ENCODE measurements at places on chromosomes 16 and 17.
A peak's percentile ranks its signal among the peaks of the same experiment; 100 is the strongest.

DNA sequence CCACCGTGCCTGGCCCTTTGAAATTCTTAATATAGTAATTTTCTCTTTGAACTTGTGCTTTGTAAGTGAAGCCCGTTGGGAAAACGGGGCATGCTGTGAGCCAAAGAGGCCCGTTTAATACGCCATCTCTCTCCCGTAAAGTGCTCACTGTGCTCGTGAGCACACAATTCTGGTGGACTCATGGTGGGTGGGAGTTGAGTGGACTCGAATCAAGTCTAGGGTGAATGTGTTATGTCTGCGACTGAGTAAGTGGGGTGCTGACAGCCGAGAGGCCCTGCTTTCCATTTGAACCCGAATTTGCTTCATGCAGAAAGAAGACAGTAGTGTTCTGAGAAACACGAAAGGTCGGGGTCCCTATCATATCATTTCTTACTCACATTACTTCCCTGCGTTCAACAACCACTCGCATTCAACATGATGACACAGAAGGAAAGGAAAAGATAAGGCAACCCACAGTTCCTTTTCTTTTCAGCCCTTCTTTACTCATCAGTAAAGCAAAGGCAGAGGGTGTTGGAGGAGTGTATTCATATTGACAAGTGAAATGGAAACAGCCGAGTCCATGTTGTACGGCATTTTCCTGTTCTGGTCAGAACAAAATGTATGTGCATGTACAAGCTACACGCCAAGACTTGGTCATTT is 4.8 kb upstream of the ATP2A3 start:
- DNase-seq = no peak

DNA sequence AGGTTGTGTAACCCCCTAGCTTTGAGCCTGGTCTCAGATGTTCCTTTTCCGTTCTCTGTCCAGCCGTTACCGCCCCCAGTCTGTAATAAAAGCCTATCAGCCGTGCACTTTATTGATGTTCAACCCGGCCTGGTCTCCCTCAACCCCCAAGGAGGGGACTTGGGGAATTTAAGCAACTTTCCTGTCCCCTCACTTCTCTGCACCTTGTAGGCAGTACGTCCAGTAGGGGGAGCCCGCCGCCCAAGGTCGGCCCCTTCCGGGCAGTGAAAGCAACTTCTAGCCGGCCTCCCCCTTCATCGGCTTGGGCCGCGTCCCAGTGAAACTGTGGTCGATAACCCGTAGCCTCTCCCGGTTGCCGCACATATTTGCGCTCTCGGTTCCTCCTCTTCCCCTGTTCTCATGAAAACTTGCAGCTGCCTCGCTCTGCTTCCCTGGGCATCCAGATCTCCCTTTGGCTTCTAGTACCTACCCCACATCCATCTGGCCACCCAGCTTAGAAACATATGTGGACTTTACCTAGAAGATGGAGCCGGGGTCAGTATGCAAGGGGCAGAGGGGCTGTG is 7.9 kb downstream of the PNPO start:
- DNase-seq = peak; percentile 32

DNA sequence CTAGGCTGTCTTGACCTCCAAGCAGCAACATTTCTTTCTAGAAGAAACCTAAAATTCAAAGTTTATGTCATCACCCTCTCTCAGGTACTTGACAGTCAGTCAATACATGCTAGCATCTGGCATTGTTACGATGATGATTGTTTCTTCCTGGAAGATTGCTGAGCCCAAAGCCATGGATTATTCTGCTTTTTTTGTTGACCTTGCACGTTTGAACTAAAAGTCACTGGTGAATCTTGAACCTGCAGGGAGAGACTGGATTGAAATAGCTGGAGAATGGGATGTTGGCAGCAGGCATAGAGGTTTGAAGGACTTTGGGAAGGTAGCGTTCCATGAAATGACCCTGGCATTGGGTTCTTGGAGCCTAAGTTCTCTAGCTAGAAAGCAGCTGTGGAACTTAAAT is 42.9 kb downstream of the SHISA9 start:
- DNase-seq = no peak

- DNase-seq = no peak
Measured at GRCh38 chr16:86355951-86356350, 154.4 kb upstream of the FOXF1 start.

- DNase-seq = no peak
Measured at GRCh38 chr16:3934491-3935181, 54.1 kb upstream of the CREBBP start.

- DNase-seq = no peak
Measured at GRCh38 chr16:79419148-79419547, 181.4 kb downstream of the MAF start.

- no peak for DNase-seq
Measured at GRCh38 chr17:63291258-63291657, 154.8 kb downstream of the CYB561 start.

DNA sequence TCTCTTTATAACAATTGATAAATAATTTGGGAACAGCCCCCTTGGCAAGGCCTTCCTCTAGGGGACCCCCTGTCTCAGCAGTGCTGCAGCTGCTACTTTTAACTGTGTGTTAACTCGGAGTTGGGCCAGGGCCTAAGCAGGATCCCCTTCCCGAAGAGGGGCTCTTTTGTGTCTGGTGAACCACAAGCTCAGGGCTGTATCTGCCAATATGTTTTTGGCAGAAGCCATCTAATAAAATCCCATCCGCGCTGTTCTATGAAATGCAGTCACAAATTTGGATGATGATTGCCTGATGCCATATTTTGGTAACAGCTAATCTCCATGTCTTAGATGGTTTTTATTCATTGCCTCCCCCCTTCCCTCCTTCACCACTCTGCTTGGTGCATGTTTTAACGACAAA is 267.7 kb downstream of the FTO start:
- no peak for DNase-seq

GRCh38 chr16:75081179-75081859 is 35.3 kb downstream of the LDHD start:
- no peak for DNase-seq

- DNase-seq = peak; percentile 64
Measured at GRCh38 chr17:35094902-35095301, 24.8 kb downstream of the RAD51D start.

GRCh38 chr16:80976946-80977345 is 29.7 kb downstream of the CMC2 start:
- DNase-seq = no peak

GRCh38 chr16:53456625-53457024 is 22.4 kb downstream of the RBL2 start:
- no peak for DNase-seq

DNA sequence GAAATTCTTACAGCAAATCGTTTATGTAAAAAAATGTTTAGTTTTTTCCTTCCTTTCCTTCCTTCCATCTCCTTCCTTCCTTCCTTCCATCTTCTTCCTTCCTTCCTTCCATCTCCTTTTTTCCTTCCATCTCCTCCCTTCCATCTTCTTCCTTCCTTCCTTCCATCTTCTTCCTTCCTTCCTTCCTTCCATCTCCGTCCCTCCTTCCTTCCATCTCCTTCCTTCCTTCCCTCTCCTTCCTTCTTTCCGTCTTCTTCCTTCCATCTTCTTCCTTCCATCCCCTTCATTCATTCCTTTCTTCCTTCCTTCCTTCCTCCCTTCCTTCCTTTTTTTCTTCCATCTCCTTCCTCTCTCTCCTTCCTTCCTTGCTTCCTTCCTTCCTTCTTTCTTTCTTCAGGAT is 22.7 kb downstream of the MYOCD start:
- no peak for DNase-seq

- no peak for DNase-seq
Measured at GRCh38 chr16:79437764-79438751, 162.5 kb downstream of the MAF start.

- no peak for DNase-seq
Measured at GRCh38 chr17:75518201-75518600, 1.9 kb downstream of the TSEN54 start.

DNA sequence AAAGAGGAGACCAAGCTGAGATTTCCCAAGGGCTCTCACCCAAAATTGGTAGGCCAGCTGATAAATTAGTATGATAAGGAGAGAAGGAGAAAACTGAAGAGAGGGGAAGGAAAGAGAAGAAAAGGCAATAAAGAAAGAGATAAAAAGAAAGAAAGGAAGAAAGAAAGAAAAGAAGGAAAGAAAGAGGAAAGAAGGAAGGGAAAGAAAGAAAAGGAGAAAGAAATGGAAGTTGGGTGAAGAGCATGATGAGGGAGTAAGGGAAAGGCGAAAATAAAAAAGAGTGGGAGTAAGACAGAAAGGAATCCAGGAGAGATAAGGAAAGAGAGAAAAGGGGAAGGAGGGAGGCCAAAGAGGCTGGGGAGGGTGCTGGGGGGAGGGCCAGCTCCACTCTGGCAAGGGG is 95.4 kb downstream of the MRM1 start:
- no peak for DNase-seq

DNA sequence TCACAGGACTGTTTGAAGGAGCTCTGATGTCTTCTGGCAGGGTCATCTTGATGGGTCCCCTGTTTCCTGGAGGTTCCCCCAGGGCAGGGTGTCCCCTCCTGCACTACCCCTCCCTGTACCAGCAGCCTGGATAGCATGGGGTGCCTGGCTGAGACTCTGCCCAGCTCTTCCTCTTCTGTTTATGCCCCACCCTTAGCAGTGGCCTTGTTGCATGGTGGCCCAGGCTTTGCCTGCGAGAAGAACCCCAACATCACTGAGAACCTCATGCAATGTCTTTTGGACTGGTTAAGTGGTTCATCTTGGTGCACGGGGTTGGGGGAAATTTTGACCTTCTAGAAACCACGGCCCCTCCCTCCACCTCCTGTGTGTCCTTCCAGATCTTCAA is 121.8 kb downstream of the IRX3 start:
- no peak for DNase-seq

- DNase-seq = no peak
Measured at GRCh38 chr17:34435182-34435928, 72.3 kb upstream of the CCL1 start.

GRCh38 chr16:272633-273546 is 2.9 kb downstream of the RGS11 start:
- no peak for DNase-seq

GRCh38 chr16:2472885-2473445 is 1.9 kb downstream of the NTN3 start:
- DNase-seq = no peak

DNA sequence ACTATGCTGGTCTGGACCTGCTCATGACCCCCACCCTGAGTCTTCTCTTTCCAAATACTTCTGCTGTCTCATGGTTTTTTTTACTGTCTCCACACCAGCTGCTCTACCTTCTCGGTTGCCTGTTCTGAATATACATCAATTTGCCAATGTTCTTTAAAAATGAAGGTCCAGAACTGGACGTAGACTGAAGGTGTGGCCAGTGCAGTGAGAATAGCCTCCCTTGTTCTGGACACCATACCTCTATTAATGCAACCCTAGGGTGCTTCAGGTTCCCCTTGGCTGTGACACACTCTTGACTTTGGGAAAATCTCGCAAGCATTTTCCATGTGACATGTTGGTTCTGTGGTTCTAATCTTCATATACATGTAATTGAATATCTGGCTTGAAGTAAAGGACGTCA is 15.3 kb upstream of the IL21R start:
- no peak for DNase-seq

DNA sequence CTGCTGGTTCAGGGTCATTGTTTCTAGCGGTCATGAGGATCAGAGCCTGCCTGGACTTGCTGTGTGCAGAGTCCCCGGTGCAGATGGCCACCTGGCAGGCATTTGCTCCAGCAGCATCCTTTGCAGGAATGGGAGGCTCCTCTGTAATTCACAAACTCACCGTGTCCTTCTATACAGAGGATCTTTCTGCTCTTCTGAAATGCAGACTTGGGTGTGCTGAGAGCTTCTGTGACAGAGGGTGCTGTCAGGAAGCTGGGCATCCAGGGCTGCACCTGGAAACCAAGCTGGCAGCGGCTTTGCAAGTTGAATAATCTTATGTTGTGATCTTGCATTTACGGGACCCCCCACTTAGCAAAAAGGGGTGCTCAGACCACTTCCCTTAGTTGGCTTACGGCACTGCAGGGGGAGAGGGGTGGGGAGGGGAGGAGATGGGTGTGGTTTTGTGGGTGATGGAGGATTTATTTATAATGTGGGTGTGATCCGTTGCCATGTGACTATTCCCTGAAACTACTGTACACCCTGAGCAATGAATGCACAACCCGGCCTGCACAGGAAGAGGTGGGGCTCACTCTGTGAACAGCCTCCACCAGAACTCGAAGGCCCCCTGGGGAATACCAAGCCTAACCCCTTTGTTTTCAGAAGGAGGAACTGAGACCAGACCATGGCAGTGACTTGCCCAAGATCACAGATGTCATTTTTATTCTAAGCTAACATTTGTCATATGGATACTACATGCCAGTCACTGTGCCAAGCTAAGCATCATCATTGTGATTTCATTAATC is 178.3 kb downstream of the PRKCB start:
- no peak for DNase-seq

GRCh38 chr16:66069587-66069986 is 296.9 kb upstream of the CDH5 start:
- DNase-seq = peak; percentile 36

DNA sequence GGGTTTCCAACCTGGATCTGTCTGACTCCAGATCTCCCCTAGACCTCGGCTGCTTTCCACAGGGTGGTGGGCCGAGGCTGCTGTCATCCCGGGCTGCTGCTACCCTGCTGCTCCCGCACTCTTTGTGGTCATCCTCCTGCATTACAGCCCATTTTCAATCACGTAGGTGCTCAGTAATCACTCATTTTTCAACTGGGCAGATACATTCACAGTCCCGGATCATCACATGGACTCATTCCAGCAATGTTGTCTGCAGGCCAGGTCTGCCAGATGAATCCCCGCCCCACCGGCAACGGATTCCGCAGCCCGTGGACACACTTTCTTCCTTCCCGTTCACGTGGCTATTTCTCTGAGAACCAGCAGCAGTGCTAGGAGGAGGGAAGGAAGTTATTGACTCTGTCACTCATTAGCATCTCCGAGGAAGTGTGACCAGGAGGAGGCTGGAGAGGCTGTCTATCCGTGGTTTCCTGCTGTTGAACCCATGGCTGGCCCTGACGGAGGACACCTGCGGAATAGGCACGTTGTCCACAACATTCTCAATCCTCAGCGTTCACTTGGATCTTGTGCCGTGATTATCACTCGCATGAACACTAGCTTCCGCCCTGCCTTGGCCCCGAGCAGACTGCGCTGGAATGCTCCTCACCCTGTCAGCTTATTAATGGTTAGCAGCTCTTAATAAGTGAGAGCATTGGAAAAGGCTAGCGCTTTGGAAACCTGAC is 14.7 kb upstream of the ZCCHC14 start:
- no peak for DNase-seq

- DNase-seq = no peak
Measured at GRCh38 chr16:6375465-6376075, 957.1 kb upstream of the RBFOX1 start.

GRCh38 chr17:2040219-2040827 is 1.5 kb upstream of the OVCA2 start:
- DNase-seq = no peak

- DNase-seq = peak; percentile 62
Measured at GRCh38 chr16:1474796-1475551, at the start of gene CLCN7. Gene CLCN7 (minus strand): TSS chr16:1475028. CDS start chr16:1474974, 54 bp downstream.

GRCh38 chr16:21617607-21618006 is 18.2 kb downstream of the METTL9 start:
- DNase-seq = no peak

DNA sequence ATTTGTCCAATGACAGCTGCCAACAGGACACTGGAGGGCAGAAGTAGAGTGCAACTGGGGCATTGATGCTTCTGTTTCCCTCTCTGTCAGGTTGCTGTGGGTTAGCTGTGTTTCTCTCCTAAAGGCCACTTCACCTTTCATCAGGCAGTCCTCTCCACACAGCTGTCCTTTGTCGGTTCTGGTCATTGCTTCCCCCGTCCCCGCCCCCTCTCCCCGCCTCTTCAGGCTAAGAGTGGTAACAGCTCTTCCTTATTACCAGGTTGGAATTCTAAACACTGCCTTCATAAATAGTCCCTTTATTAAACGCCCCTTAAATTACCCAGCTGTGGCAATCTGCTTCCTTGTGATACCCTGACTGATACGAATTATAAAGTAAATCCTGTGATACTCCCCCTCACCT is 31.8 kb upstream of the NSRP1 start:
- no peak for DNase-seq

All from skeletal muscle cell (primary cell).